ENCODE measurements at places on chromosomes 11 and 22.

- DNase-seq, result no peak
Observed at GRCh38 chr22:25492841-25493734, 71.4 kb upstream of the GRK3 start.

DNA sequence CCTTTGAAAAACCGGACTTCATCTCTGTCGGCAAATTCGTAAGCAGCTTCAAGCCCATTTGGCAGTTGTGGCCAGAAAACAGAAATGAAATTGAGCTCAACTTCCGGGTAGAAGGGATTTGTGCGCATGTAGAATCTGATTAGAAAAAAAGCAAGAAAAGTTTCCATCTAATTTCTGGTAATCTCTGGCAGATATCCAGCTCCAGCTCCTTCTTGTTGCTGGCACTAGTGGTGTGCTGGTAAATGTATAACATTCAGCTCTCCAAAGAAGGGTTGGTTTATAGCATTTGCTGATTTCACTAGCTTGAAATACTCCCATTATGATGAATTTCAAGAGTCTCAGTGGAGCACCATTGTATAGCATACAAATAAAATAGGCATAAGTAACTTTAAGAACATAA, 5.4 kb downstream of the MMP1 start:
- DNase-seq, result no peak

- DNase-seq, result no peak
Observed at GRCh38 chr11:71404209-71404608, 44.0 kb downstream of the DHCR7 start.

- no peak for DNase-seq
Observed at GRCh38 chr11:85279267-85279666, 347.9 kb downstream of the DLG2 start.

- DNase-seq, result no peak
Observed at GRCh38 chr11:364991-365725, 4.1 kb upstream of the B4GALNT4 start.

DNA sequence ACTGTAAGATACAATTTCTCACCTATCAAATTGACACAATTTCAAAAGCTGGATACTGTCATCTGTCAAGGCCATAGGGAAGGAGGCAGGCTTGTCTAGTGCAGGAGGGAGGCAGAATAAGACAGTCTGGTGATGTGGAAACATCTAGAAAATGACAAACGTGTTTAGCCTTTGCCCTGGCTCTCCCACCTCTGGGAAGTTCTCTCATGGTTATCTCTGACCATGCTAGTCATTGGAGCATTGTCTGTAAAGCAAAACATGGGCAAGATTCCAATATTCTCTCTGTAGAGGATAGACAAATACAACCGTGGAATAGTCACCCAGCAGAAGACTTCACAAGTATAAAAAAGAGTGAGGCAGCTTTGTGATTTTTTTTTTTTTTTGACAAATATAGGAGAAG, 9.1 kb upstream of the SERHL2 start:
- DNase-seq, result no peak

DNA sequence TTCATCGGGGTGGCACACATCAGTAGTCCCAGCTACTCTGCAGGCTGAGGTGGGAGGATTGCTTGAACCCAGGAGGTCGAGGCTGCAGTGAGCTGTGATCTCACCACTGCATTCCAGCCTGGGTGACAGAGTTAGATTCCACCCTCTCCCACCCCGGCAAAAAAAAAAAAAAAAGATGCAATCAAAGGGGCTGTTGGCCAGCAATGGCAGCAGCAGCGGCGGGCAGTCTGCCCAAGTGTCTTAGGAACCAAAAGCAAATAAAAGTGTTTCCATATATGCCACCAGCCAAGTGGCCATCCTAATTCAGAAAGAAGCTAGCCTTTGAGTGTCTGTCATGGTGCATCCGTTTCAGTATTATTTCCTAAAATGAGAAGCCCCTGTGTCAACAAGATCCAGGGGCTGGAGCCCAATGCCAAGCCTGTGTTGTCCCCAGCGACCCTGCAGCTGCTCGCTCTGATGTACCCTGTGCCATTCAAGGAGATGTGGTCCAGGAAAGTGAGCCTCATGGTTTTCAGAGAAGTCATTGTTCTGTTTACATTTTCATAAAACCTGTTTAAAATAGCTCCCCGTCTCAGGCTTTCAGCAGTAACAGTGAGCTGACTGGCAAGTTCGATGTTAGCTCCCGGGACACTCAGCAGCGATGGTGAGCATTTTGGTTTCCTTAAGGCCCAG, 12.5 kb downstream of the CDPF1 start:
- no peak for DNase-seq

GRCh38 chr11:124728134-124728533, 11.6 kb upstream of the NRGN start:
- DNase-seq, result no peak

DNA sequence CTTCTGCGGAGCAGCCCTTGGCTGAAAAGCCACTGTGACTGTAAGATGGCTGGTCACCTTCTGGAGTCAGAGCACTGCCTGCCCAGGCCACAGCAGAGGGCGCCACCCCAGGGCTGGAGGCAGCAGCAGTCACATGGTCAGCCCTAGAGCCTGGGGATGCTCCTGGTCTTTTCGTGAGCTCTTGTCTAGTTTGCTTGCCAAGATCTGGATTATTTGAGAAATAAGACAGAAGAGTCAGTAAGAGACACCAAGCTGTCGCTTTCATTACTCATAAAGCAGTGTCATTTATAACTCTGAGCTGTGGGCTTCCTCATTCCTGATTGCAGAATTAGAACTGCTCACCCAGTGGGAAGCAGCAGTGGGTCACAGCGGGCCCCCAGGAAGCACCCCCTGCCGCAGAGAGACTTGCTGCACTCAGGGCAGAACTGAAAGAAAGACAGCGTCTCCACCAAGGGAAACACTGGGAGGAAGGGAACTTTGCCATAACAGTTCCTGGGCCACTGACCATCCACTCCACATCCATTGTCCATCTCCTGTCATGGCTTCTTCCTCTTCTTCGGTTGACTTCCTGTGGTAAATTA, 56.7 kb downstream of the PPP6R2 start:
- DNase-seq, result no peak

DNA sequence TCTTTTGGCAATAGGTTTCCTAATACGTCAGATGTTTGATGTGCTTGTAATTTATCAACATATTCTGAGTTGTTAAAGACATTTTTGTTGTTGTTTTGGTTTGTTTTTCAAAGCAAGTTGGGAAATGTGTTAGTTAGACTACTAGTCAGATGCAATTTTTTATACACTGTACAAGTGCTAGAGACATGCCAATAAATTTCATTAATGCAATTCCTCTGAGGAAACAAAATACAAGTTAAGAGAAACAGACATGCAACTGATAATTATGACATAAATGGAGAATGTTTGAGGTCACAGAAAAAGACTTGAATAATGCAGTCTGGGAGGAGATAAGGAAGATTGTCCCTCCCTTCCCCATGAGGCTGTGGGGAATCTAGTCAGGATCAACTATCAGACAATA, 5.9 kb downstream of the OR51T1 start:
- DNase-seq, result no peak

DNA sequence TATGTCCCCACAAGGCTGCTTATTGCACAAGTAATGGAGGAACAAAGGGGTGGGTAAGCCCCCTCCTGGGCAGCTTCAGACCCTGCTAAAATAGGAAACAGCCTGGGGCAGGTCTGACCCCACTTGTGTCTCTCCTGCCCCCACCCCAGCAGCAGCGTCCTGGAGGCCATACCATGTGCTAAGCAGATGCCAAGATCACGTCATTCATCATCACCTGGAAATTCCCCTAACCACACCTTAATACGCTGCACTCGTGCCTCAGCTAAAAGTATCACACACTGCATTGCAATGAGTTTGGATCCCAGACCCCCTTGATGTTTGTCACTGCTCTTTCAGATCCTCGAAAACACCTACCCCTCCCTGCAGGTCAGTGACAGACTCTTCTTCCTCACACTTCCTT, 27.8 kb upstream of the GGTLC2 start:
- DNase-seq, result no peak

DNA sequence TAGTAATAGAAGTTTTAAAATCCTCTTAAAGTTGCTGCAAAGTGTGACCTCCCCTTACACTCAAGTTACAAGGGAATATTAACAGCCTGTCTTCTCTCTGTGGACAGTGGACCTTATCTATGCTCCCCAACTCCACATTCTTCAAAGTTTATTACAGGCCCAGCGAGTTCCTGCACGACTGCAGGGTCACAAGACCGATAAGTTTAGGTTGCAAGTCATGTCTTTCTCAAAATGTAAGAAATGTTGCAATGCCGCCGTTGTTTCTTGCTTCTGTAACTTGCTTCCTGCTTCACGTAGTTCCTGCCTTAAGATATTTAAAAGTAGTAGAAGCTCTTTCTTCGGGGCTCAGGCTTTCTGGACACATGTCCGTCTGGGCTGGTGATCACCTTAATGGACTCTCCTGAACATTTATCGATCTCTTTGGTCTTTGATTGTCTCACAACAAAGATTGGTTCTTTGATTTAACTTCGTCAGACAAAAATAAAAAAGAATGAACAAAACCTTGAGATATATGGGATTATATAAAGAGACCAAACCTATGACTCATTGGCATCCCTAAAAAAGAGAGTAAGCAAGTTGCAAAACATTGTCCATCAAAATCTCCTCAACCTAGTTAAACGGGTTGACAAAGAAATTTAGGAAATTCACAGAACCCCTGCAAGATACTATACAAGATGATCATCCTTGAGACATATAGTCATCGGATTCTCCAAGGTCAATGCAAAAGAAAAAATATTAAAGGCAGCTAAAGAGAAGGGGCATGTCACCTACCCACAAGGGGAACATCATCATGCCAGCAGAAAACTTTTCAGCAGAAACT, 45.4 kb upstream of the GLYAT start:
- DNase-seq, result no peak

- no peak for DNase-seq
Observed at GRCh38 chr11:121494355-121495099, 41.8 kb upstream of the SORL1-AS1 start.

GRCh38 chr22:40040927-40041326, 46.2 kb downstream of the FAM83F start:
- no peak for DNase-seq

DNA sequence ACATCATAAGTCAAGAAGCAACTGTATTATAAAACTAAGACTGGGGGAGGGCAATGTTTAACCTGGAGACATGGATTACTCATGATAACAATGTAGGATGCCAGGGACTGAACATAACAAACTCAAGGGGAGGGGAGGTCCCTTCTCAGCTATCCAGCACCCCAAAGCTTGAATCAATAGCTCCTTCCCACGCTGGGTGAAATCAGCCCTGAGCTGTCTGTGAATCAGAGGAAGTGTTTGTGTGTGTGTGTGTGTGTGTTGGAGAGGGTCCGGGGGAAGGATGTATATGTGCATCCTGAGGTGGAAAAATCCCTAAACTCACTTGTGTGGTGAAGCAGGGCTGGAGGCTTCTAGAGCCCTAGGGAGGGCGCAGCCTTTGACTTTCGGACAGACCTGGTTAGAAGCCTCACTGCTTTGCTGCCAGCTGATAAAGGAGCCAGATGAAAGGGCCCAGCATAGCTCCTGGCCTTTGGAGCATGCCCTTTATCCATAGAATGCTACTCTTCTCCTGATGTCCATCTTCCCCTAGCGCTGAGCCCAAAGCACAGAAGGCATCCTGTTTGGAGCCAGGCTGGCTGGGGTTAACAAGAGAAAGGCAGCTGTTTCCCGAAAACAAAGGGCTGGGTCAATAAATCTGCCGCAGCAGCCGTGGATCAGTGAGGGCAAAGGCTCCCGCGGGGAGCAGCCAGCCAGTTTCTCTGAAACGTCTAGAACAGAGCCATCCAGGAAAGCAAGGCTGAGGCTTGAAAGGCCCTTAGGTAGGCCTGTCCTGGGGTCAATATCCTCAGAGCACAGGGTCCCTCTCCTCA, 35.8 kb downstream of the TNKS1BP1 start:
- DNase-seq, result no peak

DNA sequence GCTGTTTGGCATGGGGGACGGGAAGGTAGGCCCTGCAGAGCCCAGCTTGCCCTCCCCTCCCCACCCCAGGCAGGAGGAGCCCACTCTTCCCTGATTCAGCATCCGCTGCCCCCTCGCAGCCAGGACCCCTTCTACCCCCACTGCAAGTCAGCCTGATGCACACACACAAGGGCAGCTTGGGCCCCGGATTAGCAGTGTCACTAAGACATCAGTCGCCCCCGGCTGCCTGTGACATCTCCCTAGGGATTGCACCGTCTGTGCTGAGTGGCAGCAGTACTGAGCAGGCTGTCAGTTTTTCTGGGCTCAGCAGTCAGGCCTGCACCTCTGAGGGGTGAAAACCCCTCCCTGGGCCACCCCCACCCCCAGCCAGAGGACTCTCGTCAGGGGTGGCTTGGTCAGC, 30.4 kb upstream of the SYT7 start:
- no peak for DNase-seq

All from omental fat pad (tissue), 4 donors.